ENCODE measurements at places on chromosomes 3 and 15. TPM values are rescaled to one million over a fixed set of nuclear protein-coding genes. Genes with fewer than 3 reads are reported as not detected.

CCDC33 gene
- total RNA-seq: not detected

MCF2L2 gene
- 3.1 TPM for total RNA-seq

PLIN1 gene
- not detected for total RNA-seq

THBS1 gene
- 2,289 TPM for total RNA-seq

UROC1 gene
- total RNA-seq: not detected

ACTRT3 gene
- 2.8 TPM for total RNA-seq

P2RY13 gene
- total RNA-seq: not detected

KCNAB1 gene
- total RNA-seq: 0.70 TPM

Measured in glomerular endothelial cell (primary cell).